ENCODE measurements at places on chromosomes 11 and 22.
A peak's percentile ranks its signal among the peaks of the same experiment; 100 is the strongest.

GRCh38 chr11:67238894-67239782 lies 27.1 kb upstream of the GRK2 start:
- DNase-seq = peak; percentile 51

GRCh38 chr11:279966-280705 lies 1.9 kb downstream of the NLRP6 start:
- DNase-seq = peak; percentile 51

DNA sequence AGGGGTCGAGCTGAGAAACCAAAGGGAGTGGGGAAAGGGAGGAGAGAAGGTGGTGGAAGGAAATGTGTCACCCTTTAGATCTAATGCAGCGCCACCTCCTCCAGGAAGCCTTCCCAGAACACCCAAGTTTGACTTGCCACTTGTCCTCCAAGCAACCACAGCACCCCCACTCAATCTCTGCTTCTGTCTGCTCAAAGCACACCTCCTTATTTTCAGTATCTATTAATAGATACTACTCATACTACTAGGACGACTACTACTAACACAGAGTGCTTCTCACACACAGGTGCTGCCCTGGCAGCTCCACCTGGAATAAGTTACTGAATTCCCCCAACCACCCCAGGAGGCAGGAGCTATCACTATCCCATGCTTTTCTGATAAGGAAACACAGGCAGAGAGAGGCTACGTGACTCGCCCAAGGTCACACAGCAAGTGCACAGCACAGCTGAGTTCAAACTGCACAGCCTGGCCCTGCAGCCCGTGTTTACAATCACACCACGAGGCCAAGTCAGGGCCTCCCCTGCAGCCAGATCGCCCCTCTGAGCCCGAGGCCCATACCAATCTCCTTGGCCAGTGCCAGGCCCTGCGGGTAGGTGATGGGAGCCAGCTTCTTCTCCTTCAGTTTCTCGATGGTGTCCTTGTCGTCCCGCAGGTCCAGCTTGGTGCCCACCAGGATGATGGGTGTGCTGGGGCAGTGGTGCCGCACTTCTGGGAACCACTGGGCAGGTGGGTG lies 13.2 kb downstream of the RAC2 start:
- DNase-seq = no peak

DNA sequence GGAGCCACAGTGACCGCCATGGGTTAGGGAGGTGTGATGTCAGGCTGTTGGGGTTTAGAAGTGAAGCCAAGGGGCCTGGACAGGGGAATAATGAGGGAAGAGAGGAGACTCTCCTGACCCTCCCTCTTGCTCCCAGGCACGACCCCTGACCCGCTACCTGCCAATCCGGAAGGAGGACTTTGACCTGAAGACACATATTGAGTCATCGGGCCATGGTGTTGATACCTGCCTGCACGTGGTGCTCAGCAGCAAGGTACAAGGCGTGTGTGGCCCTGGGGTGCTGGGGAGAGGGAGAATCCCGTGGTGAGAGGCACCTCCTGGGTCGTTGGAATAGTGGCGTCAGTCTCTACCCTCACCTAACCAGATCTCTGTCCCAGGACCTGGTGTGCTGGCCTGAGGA lies 29.5 kb downstream of the TREH start:
- no peak for DNase-seq

GRCh38 chr11:9633679-9634078 lies 30.2 kb upstream of the SWAP70 start:
- no peak for DNase-seq

DNA sequence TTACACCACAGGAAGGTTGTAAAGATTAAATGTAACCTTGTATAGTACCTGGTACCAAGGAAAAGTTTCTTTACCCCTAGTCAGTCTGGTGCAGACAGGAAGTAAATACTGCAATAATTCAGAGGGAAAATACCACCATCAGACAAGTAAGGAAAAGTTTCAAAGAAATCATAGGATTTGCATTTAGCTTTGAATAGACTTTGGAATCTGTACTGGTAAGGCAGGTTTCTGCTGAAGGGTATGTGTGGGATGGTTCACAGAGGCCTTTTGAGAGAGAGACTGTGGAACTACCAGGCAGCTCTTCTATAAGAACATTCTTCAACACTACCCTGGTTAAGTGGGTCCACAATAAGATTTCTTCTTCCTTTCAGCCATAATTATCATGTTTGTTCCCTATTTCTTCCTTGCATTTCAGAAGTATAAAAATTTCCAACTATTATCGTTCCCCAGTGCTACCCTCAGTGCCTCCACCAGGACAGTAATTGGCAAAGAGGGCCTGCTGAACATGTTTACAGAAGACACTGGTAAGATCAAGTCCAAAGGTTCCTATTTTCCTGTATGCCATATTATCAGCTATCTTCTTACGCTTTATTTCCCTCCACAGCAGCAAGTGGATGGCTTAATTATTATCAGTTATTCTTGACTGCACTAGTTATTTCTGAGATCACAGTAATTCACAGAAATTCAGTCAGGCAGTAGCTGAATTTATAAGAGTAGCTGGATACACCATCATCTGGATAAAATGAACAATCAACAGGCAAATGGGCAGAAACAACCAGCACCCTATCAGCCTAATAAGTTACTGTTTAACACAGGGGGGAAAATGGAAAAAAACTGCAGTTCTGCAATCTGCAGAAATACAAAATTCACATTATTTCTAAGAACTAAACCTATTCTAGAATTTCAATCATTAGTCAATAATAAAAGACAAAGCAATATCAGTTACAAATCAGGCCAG lies 48.5 kb downstream of the PITPNB start:
- no peak for DNase-seq

DNA sequence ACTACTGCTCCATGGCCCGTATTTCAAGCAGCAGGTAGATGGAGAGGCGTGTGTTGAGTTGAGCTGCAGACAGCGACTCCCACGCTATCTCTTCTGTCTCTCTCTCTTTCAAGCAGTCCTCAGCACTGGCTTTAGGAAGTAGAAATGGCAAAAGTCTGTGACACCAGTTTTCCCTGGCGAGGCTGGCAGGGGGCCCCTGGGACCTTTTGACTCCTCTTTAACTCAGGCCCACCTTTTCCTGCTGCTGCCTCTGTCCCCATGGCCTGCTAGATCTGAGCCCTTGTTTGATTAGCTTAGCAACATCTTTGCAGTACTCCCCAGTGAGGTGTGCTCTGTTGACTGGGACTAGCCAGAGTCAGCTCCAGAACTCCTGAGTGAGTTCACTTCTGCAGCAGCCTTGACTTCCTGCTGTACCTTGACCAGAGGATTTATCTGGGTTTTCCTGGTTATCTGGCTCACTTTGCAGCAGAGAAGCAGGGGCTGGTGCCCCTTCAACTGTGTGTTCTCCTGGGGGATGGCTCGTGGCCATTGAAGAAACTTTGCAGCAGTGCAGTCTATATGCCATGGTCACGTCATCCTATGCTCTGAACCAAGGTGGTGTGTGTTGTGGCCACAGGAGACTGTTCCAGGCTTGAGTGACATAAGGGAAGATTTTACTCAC lies 183.9 kb downstream of the DBX1 start:
- no peak for DNase-seq

- no peak for DNase-seq
Observed at GRCh38 chr11:86182976-86183584, 61.5 kb upstream of the EED start.

- DNase-seq = no peak
Observed at GRCh38 chr22:25359601-25360261, 140.3 kb downstream of the CRYBB2 start.

GRCh38 chr11:5818245-5818886 lies 9.6 kb downstream of the OR52N2 start:
- DNase-seq = peak; percentile 12

DNA sequence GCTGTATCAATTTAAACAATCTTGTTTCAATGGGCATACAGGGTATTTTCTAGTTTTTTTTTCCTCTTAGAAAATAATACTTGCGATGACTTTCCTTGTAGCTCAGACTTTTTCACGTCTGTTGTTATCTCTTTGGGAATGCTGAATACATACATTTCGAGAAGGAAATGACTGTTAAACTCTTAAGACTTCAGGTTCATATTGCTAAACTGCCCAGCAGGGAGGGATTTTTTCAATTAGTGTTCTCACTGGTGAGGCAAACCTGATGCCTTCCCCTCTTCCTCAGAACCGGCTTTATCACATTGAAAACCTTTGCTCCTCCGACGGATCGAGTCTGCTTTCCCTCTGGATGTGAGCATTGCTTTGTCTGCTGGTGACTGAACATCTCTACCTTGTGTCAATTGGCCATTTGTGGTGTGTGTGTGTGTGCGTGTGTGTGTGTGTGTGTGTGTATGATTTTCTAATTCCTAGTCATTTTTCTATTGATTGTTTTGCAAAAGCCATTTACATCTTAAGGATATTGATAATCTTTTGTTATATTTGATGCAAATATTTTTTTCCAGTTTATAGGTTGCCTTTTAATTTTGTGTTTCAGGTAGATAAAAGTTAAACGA lies 6.6 kb downstream of the NEAT1 start:
- peak; percentile 69 for DNase-seq

GRCh38 chr11:71102251-71102995 lies 150.0 kb downstream of the SHANK2 start:
- DNase-seq = no peak

DNA sequence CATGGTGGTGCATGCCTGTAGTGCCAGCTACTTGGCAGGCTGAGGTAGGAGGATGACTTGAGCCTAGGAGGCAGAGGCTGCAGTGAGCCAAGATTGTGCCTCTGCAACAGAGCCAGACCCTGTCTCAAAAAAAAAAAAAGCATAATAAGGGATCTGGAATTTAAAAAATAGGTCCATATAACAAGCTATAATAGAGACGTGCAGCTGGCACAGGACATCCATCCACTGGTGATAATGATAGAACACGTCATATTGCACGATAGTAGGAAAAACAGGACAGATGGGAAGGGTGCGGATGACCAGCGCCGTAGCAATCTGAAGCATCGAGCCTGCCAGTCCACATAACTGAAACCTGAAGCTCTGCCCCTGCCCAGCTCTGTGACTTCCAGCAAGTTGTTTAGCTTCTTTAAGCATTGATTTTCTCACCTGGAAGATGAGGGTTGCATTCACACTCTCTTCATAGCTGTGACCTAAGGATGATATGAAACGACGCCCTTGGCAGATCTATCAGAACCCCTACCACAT lies 60.3 kb upstream of the PRODH start:
- DNase-seq = no peak

DNA sequence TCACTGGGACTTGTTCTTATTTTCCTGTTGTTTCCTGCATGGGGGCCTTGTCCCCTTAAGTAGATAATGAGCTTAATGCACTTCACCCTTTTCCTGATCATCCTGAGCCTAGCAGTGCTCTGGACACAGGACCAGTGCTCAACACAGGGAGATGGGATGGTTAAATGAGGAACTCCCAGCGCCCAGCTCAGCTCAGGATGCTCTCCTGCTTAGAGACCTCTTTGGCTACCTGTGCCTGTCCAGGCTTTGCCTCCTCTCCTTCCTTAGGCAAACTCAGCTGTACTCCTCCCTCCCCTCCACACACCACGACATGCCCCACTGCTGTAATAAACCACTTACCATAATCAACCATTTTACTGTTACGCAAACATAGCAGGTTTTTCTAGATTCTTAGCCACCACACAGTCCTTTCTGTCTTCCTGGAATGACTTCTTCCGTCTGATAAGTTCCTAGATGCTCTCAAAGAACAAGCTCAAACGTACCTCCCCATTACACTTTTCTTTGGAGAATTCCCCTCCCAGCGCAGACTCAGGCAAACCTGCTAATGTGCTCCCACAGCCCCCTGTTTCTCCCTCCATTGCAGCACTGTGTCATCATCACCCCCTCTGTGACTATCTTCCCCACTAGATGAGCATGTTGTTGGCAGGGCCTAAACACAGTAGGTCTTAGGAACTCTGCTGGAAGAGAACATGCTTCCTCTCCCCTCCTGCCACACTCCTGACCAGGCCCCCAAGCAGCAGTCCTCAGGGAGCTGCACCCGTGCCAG lies 113.6 kb downstream of the MICAL2 start:
- no peak for DNase-seq

DNA sequence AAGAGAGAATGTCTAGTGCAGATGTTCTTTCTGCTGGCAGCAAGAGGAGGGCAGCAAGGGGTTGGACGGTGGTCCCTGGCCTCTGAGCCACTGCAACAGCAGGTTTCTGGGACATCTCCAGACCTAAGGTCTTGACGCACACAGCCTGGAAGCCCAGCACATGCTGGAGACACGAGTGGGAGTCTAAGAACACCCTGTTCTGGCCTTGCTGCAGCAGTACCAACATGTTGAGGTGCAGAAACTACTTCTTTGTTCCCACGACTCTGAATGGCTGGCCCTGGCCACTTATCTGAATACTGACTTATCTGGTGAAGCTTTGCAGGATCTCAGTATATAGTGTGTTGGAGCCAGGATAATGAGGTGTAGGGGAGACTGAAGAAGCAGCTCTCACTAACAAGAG lies 6.8 kb downstream of the MICAL2 start:
- DNase-seq = no peak

- no peak for DNase-seq
Observed at GRCh38 chr11:10158461-10158860, 135.6 kb downstream of the SBF2 start.

DNA sequence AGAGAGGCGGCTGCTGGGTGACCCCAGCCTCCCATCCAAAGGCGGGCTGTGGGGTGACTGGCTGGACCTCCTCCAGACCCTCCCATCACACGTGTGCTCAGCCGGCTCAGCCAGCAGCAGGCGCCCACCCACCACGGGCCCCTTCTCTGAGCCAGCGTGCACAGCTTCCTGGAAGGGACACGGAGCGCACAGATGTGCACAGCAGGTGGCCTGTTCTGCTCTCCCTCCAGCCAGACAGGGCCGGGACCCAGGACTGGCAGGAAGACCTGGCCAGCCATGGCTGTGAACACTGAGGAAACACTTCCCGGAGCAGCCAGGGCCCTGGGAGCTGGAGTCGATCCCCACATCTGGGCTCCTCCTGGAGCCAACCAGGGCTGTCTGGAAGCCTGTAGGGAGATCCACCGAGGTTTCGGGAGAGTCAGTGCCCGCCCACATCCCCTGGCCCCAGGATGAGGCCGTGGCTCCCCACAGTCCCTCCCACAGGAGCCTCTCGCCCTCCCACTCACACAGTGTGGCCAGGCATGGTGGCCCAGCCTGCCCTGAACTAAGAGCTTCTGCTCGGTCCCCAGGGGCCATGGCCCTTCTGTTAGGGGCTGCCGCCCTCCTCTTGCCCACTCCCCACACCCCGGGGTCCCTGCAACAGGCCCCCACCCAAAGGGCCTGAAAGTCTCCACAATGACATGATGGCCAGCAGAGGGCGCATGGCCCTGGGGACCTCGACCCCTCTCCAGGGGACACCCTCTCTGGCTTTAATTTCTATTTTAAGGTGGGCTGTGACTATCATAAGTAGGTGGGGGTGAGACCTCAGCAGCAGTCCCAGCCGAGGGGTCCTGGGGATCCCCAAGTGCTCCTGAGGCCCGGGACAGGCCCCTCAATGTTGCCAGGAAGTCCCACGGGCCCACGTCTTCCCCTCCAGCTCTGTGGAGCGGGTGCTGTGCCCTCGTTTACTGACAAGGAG lies 90.6 kb upstream of the FGF3 start:
- peak; percentile 49 for DNase-seq

- DNase-seq = no peak
Observed at GRCh38 chr11:106818443-106818842, 199.8 kb downstream of the GUCY1A2 start.

- no peak for DNase-seq
Observed at GRCh38 chr11:96459751-96460150, 69.9 kb downstream of the JRKL start.

- DNase-seq = no peak
Observed at GRCh38 chr11:7520011-7520942, 6.5 kb downstream of the PPFIBP2 start.

- DNase-seq = no peak
Observed at GRCh38 chr11:117851106-117851505, 25.4 kb downstream of the FXYD6 start.

All from adipocyte (in vitro differentiated cells).